Iris pigment epithelial cell (primary cell): ENCODE measurements at places on chromosomes 4 and X.

DNA sequence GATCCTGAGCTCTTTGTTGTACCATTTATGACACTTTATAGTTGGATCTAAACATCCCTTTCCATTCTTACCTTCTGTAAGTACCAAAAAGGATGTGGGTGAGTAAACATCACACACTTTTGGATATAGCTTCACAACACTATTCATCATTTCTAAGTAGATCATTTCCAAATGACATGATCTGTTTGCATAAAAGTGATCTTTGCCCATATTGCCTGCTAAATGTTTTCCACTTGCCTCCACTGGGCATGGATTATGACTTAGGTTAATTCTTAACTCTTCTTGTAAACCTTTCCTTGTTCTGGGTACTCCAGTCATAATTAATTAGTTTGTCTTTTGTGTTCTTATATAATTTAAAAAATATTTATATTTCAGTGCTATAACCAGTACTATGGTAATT, 244.9 kb upstream of the AGA start:
- DNase-seq, result no peak

- DNase-seq, result peak; percentile 83
Observed at GRCh38 chr4:182593864-182594263, 323.3 kb downstream of the DCTD start.

GRCh38 chr4:89123451-89123851, 12.1 kb downstream of the TIGD2 start:
- peak; percentile 87 for DNase-seq

DNA sequence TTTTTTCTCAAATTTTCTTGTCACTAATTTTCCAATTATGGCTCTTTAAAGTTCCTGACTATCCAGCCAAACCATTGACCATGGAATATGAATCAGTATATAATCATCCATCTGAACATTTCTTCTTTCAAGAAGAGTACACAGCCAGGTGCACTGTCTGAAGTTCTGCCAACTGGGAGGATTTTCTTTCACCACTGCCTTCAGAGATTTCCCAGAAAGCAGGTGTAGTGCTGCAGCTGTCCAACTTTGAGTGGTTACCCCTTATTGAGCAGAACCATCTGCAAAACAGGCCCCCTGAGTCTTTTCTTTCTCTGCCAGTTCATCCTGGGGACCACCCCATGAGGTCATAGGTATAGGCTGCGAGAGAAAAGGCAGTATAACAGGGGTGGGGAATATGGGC, 1213.2 kb downstream of the RAPGEF2 start:
- no peak for DNase-seq

- DNase-seq, result no peak
Observed at GRCh38 chr4:24428850-24429249, 155.5 kb downstream of the DHX15 start.

GRCh38 chrX:41153448-41153847, 68.2 kb downstream of the USP9X start:
- DNase-seq, result peak; percentile 38

- DNase-seq, result no peak
Observed at GRCh38 chrX:1118572-1119199, 93.8 kb downstream of the CRLF2 start.

DNA sequence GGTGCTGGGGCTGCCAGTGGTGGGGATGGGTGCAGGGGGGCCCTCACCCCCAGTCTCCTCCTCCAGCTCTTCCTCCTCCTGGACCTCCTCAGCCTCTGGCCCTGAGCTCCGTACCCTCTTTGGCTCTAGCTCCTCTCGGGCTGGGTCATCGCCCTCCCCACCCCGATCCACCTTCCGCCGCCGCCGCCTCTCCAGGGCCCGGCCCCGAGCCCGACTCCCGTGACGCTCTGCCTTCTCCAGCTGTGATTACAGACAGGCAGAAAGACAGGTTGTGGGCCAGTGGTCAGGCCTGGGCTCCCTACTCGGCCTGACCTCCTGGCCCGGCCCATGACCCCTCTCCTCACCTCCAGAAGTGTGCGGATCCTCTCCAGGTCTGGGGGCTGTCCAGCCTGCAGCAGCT, 31.9 kb downstream of the KDM5C start:
- DNase-seq, result no peak

DNA sequence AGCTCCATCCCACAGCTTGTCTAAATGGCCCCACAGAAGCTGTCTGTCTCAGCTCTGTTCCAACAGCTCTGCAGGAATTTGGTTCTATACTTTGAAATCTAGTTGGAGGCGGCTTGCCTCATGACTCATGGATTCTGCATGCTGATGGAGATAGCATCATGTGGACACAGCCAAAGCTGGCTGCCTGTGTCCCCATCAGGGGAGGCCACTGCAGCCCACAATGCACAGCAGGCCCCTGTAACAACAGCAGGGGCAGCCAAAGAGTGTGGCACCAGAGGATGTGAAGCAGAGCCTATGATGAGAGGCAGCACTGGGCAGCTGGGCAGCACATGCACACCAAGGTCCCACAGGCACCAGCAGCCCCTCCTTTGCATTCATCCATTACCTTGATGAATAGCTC, 67.2 kb downstream of the DCAF12L1 start:
- DNase-seq, result no peak

DNA sequence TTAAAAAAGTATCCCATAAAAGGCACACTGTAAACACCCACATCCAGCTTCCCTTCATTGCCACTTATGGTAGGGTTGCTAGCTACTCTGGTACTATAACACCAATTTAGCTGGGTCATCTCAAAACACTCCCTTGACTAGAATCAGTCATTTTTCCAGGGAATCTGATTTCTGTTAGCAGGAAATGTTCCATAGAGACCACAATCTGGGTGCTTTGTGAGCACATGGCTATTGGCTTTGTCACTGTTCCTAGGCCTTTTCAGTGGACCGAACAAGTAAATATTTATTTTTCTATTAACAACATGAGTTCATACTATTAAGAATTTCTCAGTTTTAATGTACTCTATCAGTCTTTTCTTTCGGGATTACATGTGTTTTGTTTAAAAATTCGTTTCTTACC, 404.7 kb upstream of the GNPDA2 start:
- DNase-seq, result no peak

DNA sequence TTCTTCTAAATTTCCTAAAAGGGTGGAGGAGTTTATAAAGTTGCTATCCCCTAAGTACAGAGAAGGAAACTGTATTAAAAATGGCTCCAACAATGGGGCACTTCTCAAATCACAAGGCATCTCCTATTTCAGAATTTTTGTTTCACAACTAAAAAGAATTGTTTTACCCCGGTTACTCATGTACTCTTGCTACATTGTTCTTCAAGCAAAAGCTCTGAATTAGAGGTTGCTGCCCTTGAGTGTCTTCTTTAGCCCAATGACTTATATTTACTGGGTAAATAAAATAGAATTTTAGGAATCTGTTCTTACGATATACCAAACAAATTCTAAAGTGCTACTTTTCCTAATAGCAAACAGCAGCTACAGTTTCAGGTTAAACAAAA, 67.5 kb downstream of the PPEF2 start:
- peak; percentile 29 for DNase-seq

- no peak for DNase-seq
Observed at GRCh38 chrX:24659646-24660045, 12.5 kb upstream of the PCYT1B start.

DNA sequence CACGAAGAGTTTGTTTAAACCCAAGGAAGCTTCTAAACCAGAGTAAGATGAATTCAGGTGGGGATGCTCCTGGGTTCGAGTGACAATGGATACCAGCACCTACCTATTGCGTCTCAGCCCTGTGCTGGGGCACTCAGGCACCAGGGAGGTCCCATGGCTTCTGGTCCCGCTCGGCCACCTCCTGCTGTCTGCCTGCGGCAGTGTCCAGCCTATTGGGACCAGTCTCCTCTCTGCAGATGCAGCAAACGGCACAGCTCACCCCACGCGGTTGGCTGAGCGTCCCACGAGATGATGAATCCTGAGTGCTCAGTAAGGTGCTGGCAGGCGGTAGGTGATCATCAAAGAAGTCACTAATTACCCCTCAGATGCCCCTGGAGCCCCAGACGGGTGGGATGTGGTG, 75.2 kb downstream of the ACOX3 start:
- DNase-seq, result no peak

- peak; percentile 17 for DNase-seq
Observed at GRCh38 chr4:95505151-95505550, 43.6 kb downstream of the UNC5C start.

- DNase-seq, result peak; percentile 83
Observed at GRCh38 chr4:128812442-128813235, 3.1 kb downstream of the JADE1 start.

DNA sequence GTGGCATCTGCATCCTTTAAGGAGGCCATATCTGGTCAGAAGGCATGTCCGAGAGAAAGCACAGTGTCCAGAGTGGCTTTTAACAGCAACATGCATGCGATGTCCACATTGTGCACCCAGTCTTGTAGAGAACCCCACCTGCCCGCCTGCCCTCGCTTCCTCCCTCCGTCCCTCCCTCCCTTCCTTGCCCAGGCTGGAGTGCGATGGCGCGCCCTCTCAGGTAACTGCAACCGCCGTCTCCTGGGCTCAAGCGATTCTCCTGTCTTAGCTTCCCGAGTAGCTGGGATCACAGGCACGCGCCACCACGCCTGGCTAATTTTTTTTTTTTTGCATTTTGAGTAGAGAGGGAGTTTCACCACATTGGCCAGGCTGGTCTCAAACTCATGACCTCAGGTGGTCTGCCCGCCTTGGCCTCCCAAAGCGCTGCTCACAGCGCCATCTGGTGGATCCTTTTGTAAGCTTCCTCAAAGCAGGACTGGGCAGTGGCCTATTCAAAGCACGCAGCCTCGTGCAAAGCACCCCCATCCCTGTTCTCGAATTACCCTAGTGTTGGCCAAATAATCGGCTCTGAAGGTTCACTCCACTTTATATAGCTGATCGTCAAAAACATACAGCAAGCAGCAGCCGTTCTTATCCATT, 15.0 kb downstream of the BRCC3 start:
- DNase-seq, result peak; percentile 16

DNA sequence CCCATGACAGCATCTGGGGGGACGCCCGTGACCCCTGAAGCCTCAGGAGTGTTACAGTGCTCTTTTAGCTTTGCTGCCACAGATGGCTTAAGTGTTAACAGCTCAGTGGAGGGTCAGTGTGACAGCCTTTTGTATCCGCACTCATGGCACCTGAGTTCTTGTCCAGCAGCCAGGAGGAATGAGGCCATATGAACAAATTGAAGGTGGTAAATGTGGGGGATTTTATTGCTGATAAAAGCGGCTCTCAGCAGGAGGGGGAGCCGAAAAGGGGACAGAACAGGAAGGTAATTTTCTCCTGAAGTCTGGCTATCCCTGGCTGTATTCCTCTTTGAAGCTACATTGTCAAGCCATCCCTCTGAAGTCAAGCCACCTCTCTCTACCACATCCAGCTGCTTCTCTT, 441.0 kb downstream of the RAPGEF2 start:
- no peak for DNase-seq
